ENCODE measurements at places on chromosomes 2 and 18.

DNA sequence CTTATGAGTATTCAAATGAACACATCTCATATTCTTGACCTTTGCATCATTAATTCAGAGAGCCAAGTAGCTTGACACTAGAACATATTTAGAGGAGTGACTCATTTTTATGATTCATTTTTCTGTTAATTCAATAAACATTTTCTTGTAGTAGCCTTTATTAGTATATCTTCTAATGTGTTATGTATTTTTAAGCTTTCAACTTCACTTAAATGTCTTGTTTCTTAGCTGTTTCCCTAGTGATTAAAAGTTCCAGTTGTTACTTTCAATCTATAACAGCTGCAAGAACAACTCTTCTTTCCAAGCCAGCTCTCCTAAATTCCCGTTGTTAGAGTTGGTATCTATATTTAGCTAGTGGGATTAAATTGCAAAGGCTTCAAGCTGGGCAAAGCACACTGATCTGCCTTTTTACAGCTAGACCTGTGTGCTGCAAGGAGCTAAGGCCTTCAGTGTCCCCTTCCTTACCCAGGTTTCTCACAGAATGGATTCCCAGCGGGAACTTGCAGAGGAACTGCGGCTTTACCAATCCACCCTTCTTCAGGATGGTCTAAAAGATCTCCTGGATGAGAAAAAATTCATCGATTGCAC lies at the start of gene KLHL41:
KLHL41 (plus strand) TSS at position 405 of the 588 bp plus-strand sequence; CDS start at position 482, 77 bp downstream.
- no peak for DNase-seq

GRCh38 chr2:174442546-174443510 lies 44.0 kb downstream of the GPR155 start:
- DNase-seq, result no peak

DNA sequence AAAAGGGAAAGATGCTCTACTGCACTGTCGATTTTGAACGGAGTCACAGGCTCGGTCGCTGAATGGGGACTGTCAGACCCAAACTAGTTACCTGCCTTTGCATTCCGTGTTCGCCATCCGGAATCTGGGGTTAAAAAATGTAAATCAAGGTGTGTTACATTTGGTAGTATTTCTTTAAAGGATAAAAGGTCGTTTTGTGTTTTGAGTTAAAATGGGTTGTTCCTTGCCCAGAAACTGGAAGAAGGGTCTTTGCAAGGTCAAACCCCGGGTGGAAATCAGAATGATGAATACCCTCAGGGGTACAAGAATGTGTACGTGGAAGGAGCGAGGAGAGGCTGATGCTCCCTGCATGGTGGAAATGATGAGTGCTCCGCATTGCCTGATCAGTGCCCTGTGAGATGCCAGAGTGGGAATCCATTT lies 1.0 kb downstream of the VSNL1 start:
- DNase-seq, result no peak

- DNase-seq, result no peak
Measured at GRCh38 chr2:217945530-217945929, 57.3 kb downstream of the TNS1 start.

DNA sequence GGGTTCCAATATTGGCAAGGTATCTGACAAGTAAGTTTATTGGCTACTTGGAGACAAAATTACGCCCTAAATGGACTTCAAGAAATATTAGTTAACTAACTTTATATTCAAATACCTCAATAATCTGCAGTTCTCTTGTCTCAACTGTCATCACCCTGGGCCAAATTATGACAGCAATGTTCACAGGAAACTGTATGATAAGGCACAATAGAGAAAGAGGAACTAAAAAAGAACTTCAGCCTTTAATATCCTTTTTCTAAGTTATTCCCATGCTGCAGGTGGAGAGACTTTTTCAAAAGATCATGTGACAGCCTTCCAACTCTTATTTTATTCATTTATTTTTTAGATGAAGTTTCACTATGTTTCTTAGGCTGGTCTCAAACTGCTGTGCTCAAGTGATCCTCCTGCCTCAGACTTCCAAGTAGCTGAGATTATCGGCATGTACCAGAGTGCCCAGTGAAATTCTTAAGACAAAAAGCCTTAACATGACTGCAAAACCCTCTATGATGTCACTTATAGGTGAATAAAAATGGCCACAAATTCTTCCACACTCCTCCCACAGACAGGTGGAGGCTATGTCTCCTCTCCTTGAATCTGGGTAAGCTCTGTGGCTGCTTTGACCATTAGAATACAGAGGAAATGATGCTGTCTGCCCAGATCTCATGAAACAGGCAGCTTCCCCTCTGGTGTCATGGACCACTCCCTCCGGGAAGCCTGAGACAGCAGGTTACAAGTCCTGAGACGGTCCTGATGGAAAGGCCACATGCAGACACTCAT lies 211.0 kb downstream of the TGIF1 start:
- no peak for DNase-seq

GRCh38 chr2:168210895-168211570 lies 36.4 kb downstream of the STK39 start:
- DNase-seq, result no peak

DNA sequence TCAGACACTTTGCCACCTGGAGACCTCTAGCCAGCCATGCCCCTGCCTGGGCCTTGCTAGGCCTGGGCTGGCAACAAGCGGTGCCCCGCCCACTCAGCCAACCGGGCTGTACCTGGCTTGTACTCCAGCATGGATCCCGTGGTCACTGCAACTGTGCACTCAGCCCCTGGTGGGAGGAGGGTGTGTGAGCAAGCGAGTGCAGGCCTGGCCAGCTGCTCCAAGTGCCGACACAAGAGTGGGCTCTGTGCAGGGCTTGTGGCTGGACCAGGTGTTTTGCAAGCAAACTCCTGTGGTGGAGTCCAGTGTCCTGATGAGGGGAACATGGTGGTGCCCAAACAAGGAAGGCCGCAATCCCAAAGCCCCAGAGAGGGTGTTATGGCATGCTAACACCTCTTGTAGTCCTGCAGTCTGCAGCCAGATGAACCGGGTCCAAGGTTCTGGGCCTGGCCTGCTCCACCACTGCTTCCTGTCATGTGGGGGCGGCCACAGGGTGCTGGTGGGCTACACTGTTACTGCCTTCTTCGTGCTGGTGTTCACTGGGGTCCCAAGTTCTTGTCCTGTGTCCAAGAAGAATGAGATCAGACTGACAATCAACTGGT lies 60.1 kb upstream of the CD28 start:
- no peak for DNase-seq

- no peak for DNase-seq
Measured at GRCh38 chr2:212928681-212929080, 222.7 kb downstream of the IKZF2 start.
